ENCODE measurements at places on chromosomes 2 and 18.

- H3K27ac ChIP-seq: no peak overlapping the region
- no peaks in the 10 kb centered on the region for H3K36me3 ChIP-seq
- DNase-seq: no peak
- no peak overlapping the region for H3K4me3 ChIP-seq
- no peaks in the 10 kb centered on the region for H3K27me3 ChIP-seq
These were observed 607.5 kb upstream of the SLC39A10 start for GRCh38 chr2:195049372-195050031.

DNA sequence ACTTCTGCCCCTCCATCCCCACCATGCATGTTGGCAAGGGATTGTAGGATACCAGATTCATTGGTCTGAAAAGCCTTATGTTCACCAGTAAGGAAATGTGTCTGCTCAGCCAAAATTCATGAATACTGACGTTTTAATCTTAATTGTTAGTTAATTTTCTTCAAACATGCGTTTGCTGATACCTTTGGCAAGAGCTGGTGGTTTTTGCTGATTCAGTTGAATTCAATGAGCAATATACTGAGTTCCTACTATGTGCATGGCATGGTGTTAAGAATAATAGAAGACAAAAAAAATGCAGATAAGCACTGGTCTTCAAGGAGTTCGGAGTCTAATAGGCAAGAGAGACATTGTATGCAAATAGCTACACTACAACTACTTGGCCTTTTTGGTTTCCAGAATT is 811.6 kb downstream of the BCL11A start:
- no peaks in the 10 kb centered on the region for H3K4me1 ChIP-seq
- no peak overlapping the region for H3K4me3 ChIP-seq
- H3K27me3 ChIP-seq: peaks cover 5% of the 10 kb centered on the region
- no peak overlapping the region for H3K27ac ChIP-seq
- no peak for DNase-seq

GRCh38 chr2:73036766-73037165 is 34.7 kb downstream of the SFXN5 start:
- no peaks in the 10 kb centered on the region for H3K4me1 ChIP-seq
- no peaks in the 10 kb centered on the region for H3K36me3 ChIP-seq
- no peak overlapping the region for H3K4me3 ChIP-seq

DNA sequence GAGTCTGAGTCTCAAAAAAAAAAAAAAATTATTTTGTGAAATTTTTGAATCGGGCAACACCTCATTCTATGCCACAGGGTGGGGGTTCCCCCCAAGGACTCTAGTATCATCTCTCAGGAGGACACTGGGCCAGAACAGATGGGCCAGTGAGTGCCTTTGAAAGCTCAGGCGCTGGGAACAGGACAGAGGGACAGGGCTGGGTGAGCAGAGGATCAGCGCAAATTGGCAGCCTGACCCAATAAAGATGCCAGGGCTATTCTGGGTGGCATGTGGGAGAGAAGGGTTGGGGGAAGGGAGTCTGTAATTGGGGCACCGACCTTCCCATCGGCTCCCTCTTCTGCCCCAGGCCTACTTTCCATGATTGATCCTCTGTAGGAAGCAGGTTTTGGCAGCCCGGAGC is 44.0 kb downstream of the KIF3C start:
- H3K36me3 ChIP-seq: no peaks in the 10 kb centered on the region
- no peaks in the 10 kb centered on the region for H3K4me1 ChIP-seq
- no peak overlapping the region for H3K27ac ChIP-seq
- DNase-seq: no peak
- H3K4me3 ChIP-seq: no peak overlapping the region

DNA sequence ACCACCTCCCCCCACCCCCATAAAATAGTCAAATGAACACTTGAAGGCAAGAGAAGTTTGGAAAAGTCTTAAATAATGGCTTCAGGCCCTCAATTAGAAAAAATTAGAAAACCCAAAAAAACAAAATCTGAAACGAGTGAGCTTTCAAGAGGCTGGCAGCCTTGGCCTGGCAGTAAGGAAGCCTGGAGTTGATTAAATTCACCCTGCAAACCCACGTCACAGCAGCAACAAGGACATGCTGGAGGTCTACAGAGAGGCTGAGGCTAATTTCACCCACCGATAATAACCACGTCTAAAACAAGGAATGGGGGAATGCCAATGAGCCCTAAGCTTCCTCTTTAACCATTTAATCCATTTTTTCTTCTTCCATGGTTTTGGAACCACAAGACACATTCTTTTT is 122.7 kb upstream of the SMAD7 start:
- H3K27ac ChIP-seq: no peak overlapping the region
- H3K4me1 ChIP-seq: peaks cover 20% of the 10 kb centered on the region
- H3K4me3 ChIP-seq: no peak overlapping the region
- no peak for DNase-seq
- no peaks in the 10 kb centered on the region for H3K27me3 ChIP-seq

GRCh38 chr2:32960238-32960637 is 13.5 kb downstream of the LTBP1 start:
- H3K36me3 ChIP-seq: no peaks in the 10 kb centered on the region
- no peak overlapping the region for H3K27ac ChIP-seq
- H3K27me3 ChIP-seq: peaks cover 10% of the 10 kb centered on the region

GRCh38 chr2:100856732-100857131 is 36.8 kb downstream of the NPAS2 start:
- H3K4me1 ChIP-seq: no peaks in the 10 kb centered on the region
- no peak overlapping the region for H3K4me3 ChIP-seq
- no peak overlapping the region for H3K27ac ChIP-seq
- H3K36me3 ChIP-seq: no peaks in the 10 kb centered on the region
- no peak for DNase-seq
- H3K27me3 ChIP-seq: no peaks in the 10 kb centered on the region

GRCh38 chr2:143263066-143263625 is 133.9 kb downstream of the ARHGAP15 start:
- DNase-seq: no peak
- peak overlapping the region; percentile 97 for H3K27ac ChIP-seq
- peaks cover 64% of the 10 kb centered on the region for H3K4me1 ChIP-seq
- peak overlapping the region; percentile 71 for H3K4me3 ChIP-seq
- no peaks in the 10 kb centered on the region for H3K27me3 ChIP-seq

DNA sequence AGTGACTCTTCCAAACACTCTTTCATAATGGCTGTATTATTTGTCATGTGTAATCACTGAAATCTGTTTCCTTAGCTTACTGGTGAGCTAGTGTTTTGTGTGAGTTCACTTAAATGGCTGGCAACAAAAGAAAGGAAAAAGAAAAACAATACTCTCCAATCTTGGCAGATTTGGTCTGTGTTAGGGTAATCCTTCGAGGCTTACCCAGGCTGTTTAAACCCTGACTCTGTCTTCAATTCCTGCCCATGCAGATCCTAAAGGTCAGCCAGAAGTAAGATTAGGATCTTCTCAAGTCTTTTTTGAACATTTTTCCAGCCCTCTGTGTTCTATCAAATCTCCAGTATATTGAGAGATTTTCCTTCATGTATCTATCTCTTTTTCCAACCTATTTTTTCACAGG is 85.3 kb downstream of the CCDC178 start:
- H3K27ac ChIP-seq: no peak overlapping the region
- H3K4me1 ChIP-seq: no peaks in the 10 kb centered on the region
- no peak for DNase-seq
- no peaks in the 10 kb centered on the region for H3K36me3 ChIP-seq
- H3K27me3 ChIP-seq: peaks cover 5% of the 10 kb centered on the region

DNA sequence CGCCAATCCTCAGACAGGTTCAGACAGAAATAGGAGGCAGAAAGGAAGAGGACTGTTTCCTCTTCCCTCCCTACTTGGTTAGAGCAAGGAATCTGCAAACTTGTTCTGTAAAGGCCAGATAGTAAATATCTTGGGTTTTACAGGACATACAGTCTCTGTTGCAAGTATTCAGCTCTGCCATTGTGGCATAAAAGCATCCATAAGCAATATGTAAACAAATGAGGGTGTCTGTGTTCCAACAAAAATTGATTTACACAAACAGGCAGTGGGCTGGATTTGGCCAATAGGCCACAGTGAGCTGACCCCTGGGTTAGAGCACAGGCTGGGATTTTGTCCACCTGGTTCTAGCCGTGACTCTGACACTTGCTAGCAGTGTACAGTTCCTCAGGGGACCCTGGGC is 89.4 kb downstream of the NRP2 start:
- no peaks in the 10 kb centered on the region for H3K4me1 ChIP-seq
- no peak overlapping the region for H3K4me3 ChIP-seq
- no peak overlapping the region for H3K27ac ChIP-seq
- H3K36me3 ChIP-seq: no peaks in the 10 kb centered on the region
- H3K27me3 ChIP-seq: peaks cover 20% of the 10 kb centered on the region

- H3K4me1 ChIP-seq: no peaks in the 10 kb centered on the region
- H3K36me3 ChIP-seq: no peaks in the 10 kb centered on the region
- H3K4me3 ChIP-seq: no peak overlapping the region
- DNase-seq: no peak
- peaks cover 4% of the 10 kb centered on the region for H3K27me3 ChIP-seq
- H3K27ac ChIP-seq: no peak overlapping the region
These were observed 431.6 kb downstream of the METTL4 start for GRCh38 chr18:2139691-2140090.

DNA sequence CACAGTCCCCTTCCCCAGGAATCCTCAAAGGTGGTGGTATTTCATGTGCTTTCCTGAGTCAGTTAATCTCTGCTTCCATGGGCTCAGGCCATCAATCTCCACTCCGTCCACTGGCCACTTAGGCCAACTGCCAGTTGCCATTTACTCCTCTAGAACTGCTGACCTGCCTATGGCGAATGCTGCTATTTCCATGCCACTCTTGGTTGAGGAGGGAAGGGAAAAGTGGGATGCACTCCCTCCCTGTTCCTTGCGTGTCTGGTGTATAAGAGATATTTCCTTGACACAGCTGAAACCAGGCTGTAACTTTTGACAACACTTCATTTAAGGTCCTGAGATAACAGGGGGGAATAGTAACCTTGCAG is 261.5 kb downstream of the MREG start:
- H3K27me3 ChIP-seq: no peaks in the 10 kb centered on the region
- no peak overlapping the region for H3K27ac ChIP-seq
- no peak for DNase-seq
- H3K4me3 ChIP-seq: no peak overlapping the region

GRCh38 chr2:207219676-207220501 is 54.1 kb upstream of the KLF7 start:
- H3K4me1 ChIP-seq: peaks cover 25% of the 10 kb centered on the region
- DNase-seq: no peak
- no peak overlapping the region for H3K27ac ChIP-seq
- no peak overlapping the region for H3K4me3 ChIP-seq
- H3K36me3 ChIP-seq: no peaks in the 10 kb centered on the region
- peaks cover 10% of the 10 kb centered on the region for H3K27me3 ChIP-seq

GRCh38 chr2:199370150-199370780 is 87.5 kb downstream of the SATB2 start:
- H3K27me3 ChIP-seq: peaks cover 2% of the 10 kb centered on the region
- no peaks in the 10 kb centered on the region for H3K4me1 ChIP-seq
- H3K36me3 ChIP-seq: no peaks in the 10 kb centered on the region
- no peak for DNase-seq

Data from activated T-helper 1 cell treated with anti-CD3 and anti-CD28 coated beads, Interleukin-12 subunit alpha, Interleukin-12 subunit beta, Interleukin-2, Interleukin-4 antibody, amounts not matched to agents 30 ng/mL and 10 ng/mL and 1 ng/mL, durations not matched to agents 14 hours and 24 hours and 36 hours (primary cell).